ENCODE measurements at places on chromosomes 7 and 10.
A peak's percentile ranks its signal among the peaks of the same experiment; 100 is the strongest.

DNA sequence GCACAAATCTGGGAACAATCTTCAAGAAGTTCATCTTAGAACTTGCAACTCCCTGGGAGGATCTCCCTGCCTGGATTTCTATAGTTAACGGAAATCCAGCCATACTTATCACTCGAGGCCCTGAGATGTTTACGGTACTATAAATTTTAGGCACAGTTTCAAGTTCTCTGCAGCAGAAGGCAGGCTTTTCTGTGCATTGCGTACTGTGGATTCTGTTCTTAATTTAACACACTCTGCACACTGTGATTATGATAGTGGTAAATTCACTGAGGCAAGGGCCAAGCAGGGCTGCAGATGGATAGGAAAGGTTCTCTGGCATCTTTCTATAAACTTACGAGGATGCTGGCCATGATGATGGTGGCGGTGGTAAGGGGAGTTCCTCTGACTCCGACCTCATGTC is 10.6 kb downstream of the INHBA start:
- no peak for DNase-seq

DNA sequence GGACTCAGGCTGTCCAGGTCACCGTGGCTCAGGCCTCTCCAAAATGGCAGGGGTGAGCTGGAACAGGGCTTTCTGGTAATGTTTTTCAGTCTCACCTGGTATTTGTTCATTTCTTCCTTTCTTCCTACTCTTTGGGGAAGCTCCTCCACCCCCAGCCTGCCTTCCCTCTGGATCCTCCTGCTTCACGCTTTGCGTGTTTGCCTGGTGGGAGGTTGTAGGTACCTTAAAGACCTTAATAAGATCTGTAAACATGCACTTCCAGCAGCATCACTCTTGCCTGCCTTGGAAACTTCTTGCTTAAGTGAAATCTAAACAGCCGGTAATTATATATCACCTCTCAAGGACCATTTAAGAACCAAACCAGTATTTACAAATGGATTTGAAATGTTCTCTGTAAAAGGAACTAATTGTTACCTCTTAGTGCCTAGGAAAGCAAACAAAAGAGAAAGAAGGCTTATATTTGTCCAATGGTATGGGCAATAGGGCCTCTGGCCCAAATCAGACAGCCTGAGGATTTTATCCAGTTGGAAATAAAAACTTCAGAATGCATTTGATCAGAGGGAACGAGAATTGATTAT is 339.9 kb downstream of the CCSER2 start:
- DNase-seq, result no peak

- DNase-seq, result peak; percentile 11
Observed at GRCh38 chr7:80298201-80298600, 163.6 kb downstream of the GNAI1 start.

DNA sequence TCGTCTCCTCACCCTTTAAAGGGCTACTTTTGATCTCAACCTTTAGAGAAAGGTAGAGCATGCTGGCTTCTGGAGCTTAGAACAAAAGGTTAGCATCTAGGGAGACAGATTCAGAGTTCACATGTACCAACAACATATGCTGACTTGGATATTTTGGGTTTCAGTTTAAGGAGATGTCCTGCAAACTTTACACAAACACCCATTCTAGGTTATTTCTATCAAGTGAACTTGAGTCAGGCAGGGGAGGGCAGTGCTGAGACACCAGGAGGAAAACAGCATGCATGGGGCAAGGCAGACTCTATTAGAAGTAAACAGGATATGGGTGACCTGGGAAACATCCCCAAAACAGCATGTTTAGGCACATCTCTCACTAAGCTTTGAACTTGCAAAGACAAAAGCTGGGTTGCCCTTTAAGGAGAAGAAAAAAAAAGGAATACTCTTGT is 43.8 kb downstream of the ARL4A start:
- peak; percentile 69 for DNase-seq

- peak; percentile 74 for DNase-seq
Observed at GRCh38 chr7:98202367-98203195, 8.7 kb upstream of the BHLHA15 start.

DNA sequence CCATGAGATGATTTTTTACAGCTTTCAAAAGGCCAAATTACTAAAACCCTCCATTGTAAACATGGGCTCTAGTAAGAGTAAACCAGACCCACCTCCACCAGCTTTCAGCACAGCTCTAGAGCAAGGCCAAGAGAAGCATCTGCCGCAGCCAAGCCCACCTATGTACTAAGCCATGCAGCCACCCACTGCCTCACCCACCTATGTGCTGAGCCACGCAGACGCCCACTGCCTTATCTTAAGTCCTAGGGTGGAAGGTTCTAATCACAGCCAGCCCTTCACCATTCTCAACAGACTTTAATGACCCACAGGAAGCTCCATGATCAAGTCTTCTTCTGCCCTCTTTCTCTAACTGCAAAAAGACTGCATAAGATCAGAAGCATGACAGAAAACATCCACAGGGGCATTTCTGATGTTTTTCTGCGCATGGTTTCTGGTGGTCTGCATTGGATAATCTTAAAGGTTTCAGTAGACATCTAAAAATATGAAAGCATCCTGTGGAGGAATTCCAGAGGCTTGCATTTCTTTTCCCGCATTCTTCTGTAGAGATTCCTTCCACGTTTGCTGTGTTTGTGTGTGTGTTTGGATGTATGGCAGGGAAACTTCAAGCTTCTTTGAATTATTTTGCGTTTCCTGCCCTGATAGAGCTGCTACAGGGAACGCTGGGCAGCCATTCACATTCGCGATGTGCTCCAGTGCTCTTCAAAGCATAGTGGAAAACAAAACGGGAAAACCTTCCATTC is 286.1 kb upstream of the KLF6 start:
- no peak for DNase-seq
